ENCODE measurements at places on chromosomes 6 and 20.

- no peak for DNase-seq
Measured at GRCh38 chr6:15968519-15968918, 160.4 kb upstream of the MYLIP start.

DNA sequence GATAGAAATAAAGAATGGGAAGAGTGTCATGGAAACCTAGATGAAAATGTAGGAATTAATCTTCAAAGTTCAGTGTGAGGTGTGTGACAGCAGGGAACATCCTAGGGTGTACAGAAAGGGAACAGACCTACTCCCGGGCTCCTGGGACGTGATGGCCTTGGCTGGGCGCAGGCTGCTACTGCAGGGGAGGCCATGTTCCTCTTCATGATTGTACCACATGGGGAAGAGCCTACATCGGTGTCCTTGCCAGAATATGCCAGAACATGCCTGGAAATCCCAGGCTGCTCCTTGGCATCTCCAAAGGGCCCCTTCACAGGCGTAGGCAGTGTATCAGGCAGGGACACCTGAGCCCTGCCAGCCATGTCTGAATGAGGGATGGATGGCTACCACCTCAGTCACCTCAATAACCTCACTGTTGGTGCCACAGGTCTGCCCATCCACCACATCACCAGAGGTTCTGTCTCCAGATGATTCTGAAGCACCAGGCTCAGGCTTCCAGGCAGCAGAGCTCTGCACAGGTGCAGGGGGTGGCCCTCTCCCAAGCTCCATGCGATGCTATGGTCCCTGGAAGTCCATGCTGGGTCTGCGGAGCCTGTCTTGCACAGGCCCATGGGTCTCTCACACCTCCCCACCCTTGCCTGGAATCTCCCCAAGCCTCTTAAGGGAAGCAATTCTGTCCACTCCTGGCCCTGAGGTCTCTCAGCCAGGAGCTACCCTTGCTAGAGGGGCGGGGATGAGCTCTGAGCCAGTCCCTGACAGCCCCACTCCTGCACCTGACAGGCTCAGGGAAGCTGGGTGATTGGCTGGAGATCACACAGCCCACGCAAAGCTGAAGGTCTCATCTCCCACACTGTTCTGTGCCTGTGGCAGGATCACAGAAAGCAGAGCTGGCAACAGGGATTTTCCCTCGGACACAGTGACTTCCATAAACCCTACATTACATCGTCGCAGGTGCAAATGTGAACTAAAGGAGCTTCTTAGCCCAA lies 20.2 kb downstream of the RAMACL start:
- no peak for DNase-seq

DNA sequence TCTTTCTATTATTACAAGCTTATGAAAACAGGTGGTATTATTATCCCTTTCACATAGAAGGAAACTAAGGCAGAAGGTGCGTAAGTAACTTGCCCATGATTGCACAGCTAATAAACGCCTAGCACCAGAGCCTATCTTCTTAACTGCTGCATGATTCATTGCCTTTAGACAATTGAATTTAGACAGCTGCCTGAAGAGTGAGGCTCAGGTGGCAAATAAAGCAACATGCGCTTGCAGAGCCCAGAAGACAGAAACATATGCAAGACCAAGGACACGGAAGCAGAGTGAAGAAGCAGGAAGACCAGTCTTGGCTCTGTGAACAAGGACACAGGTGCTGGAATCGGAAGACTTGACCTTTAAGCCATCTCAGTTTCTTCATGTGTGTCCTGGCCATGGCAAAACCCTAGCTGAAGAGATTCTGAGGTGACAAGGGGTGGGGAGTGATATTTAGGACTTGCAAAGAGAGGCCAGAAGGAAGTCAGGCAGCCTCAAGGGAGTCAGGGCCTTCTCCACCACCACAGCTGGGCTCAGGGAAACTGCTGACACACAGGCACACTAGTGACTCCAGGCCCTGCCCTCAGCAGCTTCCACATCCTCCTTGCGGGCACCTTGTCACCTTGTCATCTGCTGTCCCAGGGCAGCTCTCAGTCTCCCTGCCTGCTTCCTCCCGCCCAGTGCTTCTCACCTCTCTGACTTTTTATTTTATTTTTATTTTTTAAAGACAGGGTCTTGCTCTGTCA lies 91.7 kb upstream of the SLC22A16 start:
- no peak for DNase-seq

DNA sequence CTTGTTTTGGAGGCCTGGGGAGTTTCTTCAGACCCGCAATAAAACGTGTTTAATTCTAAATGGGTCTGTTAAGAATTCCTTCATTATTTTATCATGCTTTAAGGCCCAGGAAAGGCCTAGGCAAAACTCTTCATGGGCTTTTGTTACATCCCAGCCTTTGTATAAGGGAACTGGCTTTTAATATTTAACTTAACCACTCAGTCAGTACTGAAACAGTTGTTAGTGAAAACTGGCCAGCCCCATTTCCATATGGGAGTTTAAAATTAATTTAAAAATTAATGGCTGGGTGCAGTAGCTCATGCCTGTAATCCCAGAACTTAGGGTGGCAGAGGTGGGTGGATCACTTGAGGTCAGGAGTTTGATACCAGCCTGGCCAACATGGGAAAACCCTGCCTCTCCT lies 213.2 kb upstream of the FKBP1C start:
- no peak for DNase-seq

GRCh38 chr6:144624246-144624645 lies 339.1 kb downstream of the UTRN start:
- no peak for DNase-seq

GRCh38 chr20:43721429-43722152 lies 5.2 kb downstream of the GTSF1L start:
- no peak for DNase-seq

- DNase-seq, result no peak
Measured at GRCh38 chr6:16651871-16652270, 109.4 kb downstream of the ATXN1 start.

- no peak for DNase-seq
Measured at GRCh38 chr6:69421269-69421668, 375.5 kb downstream of the LMBRD1 start.

DNA sequence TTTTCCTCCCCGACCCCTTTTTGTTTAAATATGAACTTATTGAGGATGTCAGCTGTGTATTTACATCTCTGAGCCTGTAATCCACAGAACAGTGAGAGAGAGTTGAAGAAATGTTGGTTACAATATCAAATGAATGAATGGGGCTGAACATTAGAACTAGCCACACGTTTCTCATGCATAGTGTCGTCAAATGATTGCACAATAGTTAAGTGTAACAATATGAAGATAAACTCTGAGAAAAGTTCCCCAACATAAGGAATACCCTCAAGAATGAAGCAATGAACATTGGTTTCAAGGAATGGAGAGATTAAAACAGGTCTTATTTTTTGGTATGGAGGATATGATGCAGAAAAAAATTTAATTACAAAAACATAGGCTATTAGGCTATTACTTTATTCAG lies 100.5 kb upstream of the DTNBP1 start:
- DNase-seq, result no peak

DNA sequence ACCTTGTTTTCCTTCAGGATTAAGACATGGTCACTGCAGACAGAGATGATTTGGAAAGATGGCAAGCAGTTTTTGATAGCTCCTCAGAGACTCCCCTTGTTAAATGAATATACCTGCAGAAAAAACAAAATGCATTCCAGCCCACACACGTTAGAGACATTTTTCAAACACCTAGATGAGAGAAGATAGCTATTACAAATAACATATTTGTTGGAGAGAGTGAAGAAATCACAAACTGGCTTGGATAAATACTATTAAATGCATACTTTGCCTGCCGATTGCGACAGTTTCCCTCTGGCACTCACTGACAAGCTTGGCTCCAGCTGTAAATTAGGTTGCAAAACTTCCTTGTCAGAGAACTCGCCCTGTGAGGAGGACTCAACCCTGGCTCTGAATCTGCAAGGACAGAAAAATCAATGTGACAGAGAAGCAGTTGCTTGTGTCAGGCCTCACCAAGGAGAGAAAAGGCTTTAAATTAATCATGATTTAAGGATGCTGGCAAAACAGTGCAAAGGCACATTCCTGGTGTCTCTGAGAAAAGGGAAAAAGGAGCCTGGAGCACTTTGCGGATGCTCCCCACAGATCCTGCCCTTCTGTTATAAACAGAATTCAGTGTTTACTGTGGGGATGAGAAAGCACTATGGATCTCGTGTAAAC lies 423.7 kb upstream of the MARCKS start:
- no peak for DNase-seq

- DNase-seq, result no peak
Measured at GRCh38 chr20:21918398-21918797, 212.9 kb downstream of the PAX1 start.

GRCh38 chr6:138336221-138336620 lies 41.5 kb upstream of the SMIM28 start:
- DNase-seq, result no peak

DNA sequence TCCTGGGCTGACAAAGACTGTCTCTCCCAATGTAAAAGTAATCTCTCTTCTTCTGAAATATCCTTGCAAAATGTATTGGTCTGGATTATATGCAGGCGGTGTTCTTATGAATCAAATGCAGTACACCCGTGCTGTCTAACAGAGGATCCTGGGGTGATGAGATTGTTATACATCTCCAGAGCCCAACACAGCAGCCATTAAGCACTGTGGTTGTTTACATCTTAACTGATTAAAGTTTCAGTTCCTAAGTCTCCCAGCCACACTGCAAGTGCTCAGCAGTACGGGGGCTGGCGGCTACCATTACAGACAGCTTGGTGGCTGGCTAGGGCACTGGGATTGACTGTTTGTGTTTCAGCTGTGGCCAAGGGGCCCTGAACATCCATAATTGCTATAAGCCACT lies 7.0 kb downstream of the UNC93A start:
- DNase-seq, result no peak

GRCh38 chr6:125132058-125132457 lies 21.5 kb upstream of the TPD52L1 start:
- no peak for DNase-seq

DNA sequence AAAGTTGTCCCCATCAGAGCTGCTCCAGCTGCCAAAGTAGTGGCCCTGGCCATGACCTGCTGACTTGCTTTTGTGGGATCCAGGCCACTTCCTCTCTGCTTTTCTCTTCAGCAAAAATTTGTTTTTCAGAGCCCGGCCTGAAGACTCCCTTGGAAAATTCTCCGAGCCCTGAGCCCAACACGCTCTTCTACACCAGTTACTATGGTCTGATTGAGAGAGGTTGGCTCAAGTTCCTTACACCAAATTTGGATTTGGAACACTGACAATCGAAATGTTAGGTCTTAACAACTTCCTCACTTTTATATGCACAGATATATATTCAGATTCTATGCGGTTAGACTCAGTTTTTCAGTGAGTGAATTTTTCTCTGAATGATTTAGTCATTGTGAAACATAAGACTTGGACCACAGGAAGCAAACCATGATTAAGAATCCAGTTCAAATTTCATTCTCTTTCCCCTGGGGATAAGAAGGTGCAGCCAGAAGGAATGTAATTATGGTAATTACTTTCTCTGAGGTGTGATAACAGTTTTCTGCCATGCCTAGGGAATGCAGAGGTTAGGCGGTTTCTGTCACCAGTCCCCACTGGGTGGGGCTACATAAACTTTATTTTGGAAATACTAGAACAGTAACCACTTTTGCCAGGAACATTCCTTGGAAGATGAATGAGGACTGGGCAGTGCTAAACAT lies 365.2 kb downstream of the SYNE1 start:
- no peak for DNase-seq

DNA sequence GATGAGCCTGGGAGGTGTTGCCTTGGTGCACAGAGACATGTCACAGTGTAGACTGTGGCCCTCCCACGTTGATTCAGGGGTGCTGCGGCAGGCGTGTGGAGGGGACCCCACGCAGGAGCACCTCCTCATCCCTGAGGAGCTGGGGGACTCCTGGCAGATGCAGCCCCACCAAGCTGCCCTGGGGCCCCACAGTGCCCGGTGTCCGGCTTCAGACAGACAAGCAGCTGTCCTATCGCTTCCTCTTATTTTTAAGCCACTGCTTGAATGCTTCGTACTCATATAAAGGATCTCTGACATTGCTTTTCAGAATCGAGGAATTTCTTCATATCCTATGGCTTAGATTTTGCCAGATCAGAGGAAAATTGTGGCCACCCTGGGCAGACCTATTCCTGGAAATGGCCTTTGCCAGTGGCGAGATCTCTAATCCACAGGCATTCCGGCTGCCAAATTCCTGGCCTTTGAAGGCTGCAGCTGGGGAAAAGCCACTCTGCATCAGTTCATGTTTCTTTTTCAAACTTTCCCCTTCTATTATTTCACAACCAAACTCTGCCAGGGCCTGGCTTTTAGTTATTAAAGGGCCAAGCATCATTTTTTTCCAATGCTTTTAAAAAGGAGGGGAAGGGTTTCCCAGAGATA lies 337.0 kb downstream of the THBS2 start:
- no peak for DNase-seq

- no peak for DNase-seq
Measured at GRCh38 chr6:3231247-3232016, 4.0 kb upstream of the TUBB2B start.

- no peak for DNase-seq
Measured at GRCh38 chr20:61414455-61414991, 162.5 kb downstream of the CDH4 start.

- no peak for DNase-seq
Measured at GRCh38 chr6:14174996-14175395, 57.4 kb downstream of the CD83 start.

GRCh38 chr6:21610341-21610740 lies 16.8 kb downstream of the SOX4 start:
- no peak for DNase-seq

DNA sequence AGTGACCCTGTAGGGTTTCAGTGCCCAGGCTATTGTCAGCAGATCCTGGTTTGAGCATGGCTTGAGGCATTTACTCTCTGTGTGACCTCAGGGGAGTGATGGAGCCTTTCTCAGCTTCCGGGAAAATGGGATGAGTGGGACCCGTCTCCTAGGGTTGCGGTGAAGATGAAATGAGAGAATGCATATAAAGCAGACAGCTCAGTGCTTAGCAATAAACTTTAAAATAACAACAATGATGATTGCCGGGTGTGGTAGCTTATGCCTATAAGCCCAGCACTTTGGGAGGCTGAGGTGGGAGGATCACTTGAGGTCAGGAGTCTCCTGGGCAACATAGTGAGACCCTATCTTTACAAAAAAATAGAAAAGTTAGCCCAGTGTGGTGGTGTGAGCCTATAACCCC lies 106.0 kb upstream of the MTHFD1L start:
- DNase-seq, result no peak

DNA sequence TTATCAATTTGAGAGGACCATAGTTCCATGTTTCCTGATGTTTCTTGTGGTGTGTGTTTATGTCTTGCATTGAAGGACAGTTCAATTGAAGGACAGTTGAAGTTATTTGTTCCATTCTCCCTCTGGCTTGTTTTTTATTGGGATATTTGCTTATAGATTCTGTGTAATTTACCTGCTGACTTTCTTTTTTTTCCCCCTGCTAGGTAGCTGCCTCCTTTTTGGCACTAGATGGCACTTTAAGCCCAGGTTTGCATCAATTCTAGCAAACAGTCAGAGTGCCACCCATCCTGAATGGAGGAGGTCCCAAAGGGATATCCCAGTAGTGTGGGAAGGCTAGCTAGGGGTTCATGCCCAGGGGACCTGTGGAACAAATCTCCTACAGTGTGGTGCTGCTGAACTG lies 78.1 kb downstream of the CFAP61 start:
- no peak for DNase-seq

Measured in activated CD4-positive, alpha-beta T cell treated with anti-CD3 and anti-CD28 coated beads for 1 hour (primary cell).